ENCODE measurements at places on chromosomes 1 and 21. TPM values are rescaled to one million over a fixed set of nuclear protein-coding genes. Genes with fewer than 3 reads are reported as not detected.

GRCh38 chr1:186404454-186405051 is 28.9 kb downstream of the ODR4 start:
- no peak overlapping the region for H3K4me3 ChIP-seq
- no peaks in the 10 kb centered on the region for H3K4me1 ChIP-seq
- H3K27me3 ChIP-seq: no peaks in the 10 kb centered on the region

Gene VSIG8
- total RNA-seq: 0.35 TPM

Gene SLC30A2
- total RNA-seq: not detected

DNA sequence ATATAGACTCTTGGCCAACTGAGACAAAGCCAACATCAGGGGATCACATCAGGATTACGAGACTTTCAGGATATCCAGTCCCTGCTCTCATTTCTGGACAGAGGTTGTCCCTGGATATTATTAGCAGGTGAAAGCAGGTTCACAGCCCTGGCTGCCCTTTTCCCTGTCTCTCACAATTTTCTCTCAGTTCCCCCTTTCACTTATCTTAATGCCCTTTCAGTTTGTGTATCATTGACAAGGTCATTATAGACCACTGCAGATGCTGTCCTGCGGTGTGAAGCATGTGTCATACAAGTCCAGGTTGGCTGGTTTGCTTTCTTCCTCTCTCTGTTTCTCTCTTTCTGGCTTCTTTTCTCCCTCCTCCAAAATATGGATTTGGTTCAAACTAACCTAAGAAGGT is 2.1 kb upstream of the KLHDC9 start:
- no peaks in the 10 kb centered on the region for H3K27me3 ChIP-seq
- no peak for DNase-seq
- no peak overlapping the region for H3K4me3 ChIP-seq
- peak overlapping the region; percentile 56 for H3K27ac ChIP-seq
- H3K36me3 ChIP-seq: peaks cover 17% of the 10 kb centered on the region

Gene SHISA4
- 7.8 TPM for total RNA-seq

GRCh38 chr1:47841356-47841755 is 155.8 kb downstream of the TRABD2B start:
- no peaks in the 10 kb centered on the region for H3K27me3 ChIP-seq
- no peak overlapping the region for H3K27ac ChIP-seq
- no peak overlapping the region for H3K4me3 ChIP-seq
- DNase-seq: no peak

Gene ACTA1
- 0.32 TPM for total RNA-seq

DNA sequence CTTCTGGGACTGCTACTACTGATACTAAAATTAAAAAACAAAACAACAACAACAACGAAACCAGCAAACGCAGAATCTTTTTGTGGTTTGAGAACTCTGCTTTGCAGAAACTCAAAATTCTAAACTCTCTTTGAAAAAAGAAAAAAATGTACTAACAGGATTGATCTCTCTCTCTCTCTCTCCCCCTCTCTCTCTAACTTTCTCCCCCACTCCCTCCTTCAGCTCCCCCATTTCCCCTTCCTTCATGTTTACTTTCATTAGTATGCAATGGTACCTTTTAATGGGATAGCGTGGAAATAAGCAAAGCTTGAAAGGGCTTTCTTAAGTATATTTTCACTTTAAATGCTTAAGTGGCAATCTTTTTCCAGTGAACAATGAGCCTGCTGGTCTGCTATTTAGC is 562.6 kb upstream of the ADGRL2 start:
- peak overlapping the region; percentile 39 for H3K4me3 ChIP-seq
- no peaks in the 10 kb centered on the region for H3K36me3 ChIP-seq
- H3K27ac ChIP-seq: no peak overlapping the region
- no peaks in the 10 kb centered on the region for H3K4me1 ChIP-seq

- H3K27me3 ChIP-seq: no peaks in the 10 kb centered on the region
- no peaks in the 10 kb centered on the region for H3K36me3 ChIP-seq
- no peak overlapping the region for H3K27ac ChIP-seq
- H3K4me3 ChIP-seq: no peak overlapping the region
These were observed 9.1 kb downstream of the VANGL2 start for GRCh38 chr1:160409486-160409885.

DNA sequence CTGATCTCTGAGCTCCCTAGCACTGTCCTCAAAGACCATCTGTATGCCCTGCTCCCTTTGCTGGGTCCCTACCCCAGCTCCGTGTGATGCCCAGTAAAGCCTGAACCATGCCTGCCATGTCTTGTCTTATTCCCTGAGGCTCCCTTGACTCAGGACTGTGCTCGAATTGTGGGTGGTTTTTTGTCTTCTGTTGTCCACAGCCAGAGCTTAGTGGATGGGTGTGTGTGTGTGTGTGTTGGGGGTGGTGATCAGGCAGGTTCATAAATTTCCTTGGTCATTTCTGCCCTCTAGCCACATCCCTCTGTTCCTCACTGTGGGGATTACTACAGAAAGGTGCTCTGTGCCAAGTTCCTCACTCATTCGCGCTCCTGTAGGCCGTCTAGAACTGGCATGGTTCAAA is 5.7 kb downstream of the GSTM5 start:
- no peaks in the 10 kb centered on the region for H3K27me3 ChIP-seq
- no peak overlapping the region for H3K4me3 ChIP-seq
- no peaks in the 10 kb centered on the region for H3K36me3 ChIP-seq
- no peak for DNase-seq
- no peaks in the 10 kb centered on the region for H3K4me1 ChIP-seq

GRCh38 chr1:112675728-112676381 is 1.4 kb downstream of the MOV10 start:
- no peaks in the 10 kb centered on the region for H3K27me3 ChIP-seq
- peak overlapping the region; percentile 92 for H3K4me3 ChIP-seq
- no peak for DNase-seq
- H3K36me3 ChIP-seq: peaks cover 14% of the 10 kb centered on the region

GRCh38 chr1:171434717-171435346 is 50.5 kb upstream of the PRRC2C start:
- DNase-seq: no peak
- no peaks in the 10 kb centered on the region for H3K27me3 ChIP-seq
- no peak overlapping the region for H3K27ac ChIP-seq
- H3K4me1 ChIP-seq: no peaks in the 10 kb centered on the region

- peaks cover 67% of the 10 kb centered on the region for H3K4me1 ChIP-seq
- H3K27me3 ChIP-seq: no peaks in the 10 kb centered on the region
- peaks cover 24% of the 10 kb centered on the region for H3K36me3 ChIP-seq
- H3K27ac ChIP-seq: peak within 1 kb of the TSS; percentile 93
These were observed at the start of gene S100A11 for GRCh38 chr1:152036267-152037216. Gene S100A11 (minus strand): TSS chr1:152037004. CDS start chr1:152036915, 89 bp downstream.

Gene CD52
- total RNA-seq: 541 TPM

- no peaks in the 10 kb centered on the region for H3K27me3 ChIP-seq
- DNase-seq: no peak
- no peaks in the 10 kb centered on the region for H3K36me3 ChIP-seq
- no peak overlapping the region for H3K4me3 ChIP-seq
- H3K4me1 ChIP-seq: peaks cover 27% of the 10 kb centered on the region
These were observed 4.7 kb downstream of the FAM229A start for GRCh38 chr1:32357614-32358013.

DNA sequence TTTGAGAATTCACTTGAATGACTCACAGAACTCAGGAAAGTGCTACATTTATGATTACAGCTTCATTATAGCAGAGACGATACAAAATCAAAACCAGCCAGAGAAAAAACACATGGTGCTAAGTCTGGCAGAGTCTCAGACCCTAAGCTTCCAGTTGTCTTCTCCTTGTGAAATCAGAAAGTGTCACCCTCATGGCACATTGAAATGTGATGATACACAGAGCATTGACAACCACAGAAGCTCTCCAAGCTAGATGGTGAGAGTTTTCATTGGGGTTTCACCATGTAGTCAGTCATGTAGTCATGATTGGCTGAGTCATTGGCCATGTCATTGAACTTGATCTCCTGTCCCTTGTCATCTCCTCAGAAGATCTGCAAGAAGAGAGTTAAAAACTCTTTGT is 526.6 kb downstream of the MRPL39 start:
- H3K4me1 ChIP-seq: no peaks in the 10 kb centered on the region
- H3K27me3 ChIP-seq: no peaks in the 10 kb centered on the region
- H3K36me3 ChIP-seq: no peaks in the 10 kb centered on the region

Gene ALPL
- total RNA-seq: 123 TPM

DNA sequence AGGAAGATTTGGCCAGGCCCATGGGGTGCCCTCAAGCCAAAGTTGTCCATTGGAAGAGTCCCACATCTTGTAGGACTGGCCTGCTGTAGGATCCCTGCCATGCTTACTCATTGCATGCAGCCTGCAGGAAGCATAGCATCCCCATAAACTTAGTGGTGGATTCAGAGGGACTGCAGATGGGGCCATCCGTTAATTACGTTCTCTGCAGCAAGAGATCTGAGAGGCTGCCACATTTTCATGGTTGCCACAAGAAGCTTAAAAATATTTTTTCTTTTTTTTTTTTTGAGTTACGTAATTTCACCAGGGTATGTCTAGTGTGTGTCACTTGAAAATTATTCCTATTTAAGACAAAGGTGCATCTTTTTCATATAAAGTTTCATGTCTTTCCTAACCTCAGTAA is 329.7 kb upstream of the USP24 start:
- H3K4me1 ChIP-seq: no peaks in the 10 kb centered on the region
- no peaks in the 10 kb centered on the region for H3K27me3 ChIP-seq
- no peak for DNase-seq
- H3K27ac ChIP-seq: no peak overlapping the region
- H3K36me3 ChIP-seq: no peaks in the 10 kb centered on the region

DNA sequence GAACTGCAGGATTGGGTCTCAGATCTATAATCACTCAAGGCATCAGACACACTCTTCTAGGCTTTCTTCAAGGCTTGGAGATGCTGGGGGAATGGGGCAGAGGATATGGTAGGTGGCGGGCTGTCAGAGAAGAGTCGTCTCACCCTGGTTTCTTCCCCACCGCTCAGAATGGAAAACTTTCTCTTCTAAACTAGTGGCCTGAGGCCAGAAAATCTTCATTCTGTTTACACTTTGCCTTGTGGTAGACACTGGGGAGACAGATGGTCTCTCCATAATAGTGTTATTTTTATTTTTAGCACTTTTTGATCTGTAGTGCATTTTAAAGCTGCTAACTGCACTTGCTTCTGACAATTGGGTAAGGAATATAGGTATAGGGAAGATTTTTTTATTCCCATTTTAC is 2.6 kb downstream of the PRELP start:
- H3K27ac ChIP-seq: peak overlapping the region; percentile 77
- H3K27me3 ChIP-seq: no peaks in the 10 kb centered on the region
- DNase-seq: no peak
- H3K4me3 ChIP-seq: peak overlapping the region; percentile 48

DNA sequence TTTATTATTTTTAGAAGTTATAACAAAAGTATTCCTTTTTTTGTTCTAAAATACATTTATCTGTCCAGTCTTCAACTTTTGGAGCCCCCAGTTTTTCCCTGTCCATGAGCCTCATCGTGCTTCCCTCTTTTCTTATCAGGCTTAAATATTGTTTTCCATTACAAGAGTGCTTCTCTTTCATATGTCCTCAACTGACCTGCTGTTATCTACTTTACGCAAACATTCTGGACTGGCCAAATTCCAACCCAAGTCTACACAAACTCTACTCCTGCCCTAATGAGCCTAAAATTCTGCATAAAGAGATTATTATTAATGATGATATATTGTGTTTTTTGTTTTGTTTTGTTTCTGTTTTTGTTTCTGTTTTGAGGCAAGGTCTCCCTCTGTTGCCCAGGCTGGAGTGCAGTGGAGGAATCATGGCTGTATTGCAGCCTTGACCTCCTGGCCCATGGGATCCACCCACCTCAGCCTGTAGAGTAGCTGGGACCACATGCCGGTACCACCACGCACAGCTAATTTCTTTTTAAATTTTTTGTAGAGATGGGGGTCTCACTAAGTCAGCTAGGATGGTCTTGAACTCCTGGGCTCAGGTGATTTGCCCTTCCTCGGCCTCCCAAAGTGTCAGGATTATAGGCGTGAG is 318.8 kb upstream of the NEGR1 start:
- H3K36me3 ChIP-seq: no peaks in the 10 kb centered on the region
- no peak overlapping the region for H3K27ac ChIP-seq

Gene EEIG2
- total RNA-seq: 20.0 TPM

GRCh38 chr1:31617916-31618746 is 642 bp downstream of the HCRTR1 start:
- peak overlapping the region; percentile 56 for H3K4me3 ChIP-seq
- H3K27ac ChIP-seq: no peak overlapping the region
- H3K36me3 ChIP-seq: no peaks in the 10 kb centered on the region
- DNase-seq: peak; percentile 64
- peaks cover 12% of the 10 kb centered on the region for H3K4me1 ChIP-seq

DNA sequence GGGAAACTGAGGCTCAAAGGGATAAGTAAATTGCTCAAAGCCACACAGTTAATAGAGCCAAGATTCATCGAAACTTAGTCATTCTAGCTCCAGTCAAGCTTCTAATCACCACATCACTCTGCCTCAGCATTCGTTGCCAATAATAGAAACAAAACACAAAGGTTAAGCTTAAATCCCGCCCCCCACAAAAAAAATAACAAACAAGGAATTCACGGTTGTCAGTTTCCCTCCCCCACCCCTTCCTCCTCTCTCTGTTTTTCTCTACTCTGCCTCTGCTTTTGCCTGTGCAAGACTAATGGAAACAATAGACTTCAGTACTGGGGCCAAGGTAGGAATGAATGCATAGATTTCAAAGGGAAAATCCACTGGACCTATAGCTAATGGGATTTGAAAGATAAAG is 70.7 kb upstream of the ZNF644 start:
- H3K27ac ChIP-seq: no peak overlapping the region
- DNase-seq: no peak
- H3K4me3 ChIP-seq: no peak overlapping the region

DNA sequence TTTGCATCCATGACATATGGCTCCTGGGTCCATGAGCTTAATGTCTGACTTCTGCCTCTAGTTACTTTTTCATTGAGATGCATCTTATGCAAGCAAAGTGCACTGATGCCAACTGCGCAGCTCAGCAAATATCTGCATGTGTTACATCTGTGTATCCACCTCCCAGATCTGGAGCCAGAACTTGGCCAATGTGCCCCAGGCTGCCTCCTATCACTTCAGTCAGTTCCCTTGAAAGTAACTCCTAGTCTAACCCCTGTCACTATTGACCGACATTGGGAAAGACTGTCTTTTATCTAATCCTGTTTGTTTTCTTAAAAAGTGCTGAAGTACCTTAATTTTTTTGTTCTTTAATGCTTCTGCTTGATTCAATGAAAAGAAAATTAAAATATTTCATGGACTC is 19.3 kb upstream of the UBL4B start:
- DNase-seq: no peak
- no peaks in the 10 kb centered on the region for H3K4me1 ChIP-seq
- no peaks in the 10 kb centered on the region for H3K36me3 ChIP-seq
- peaks cover 26% of the 10 kb centered on the region for H3K27me3 ChIP-seq

DNA sequence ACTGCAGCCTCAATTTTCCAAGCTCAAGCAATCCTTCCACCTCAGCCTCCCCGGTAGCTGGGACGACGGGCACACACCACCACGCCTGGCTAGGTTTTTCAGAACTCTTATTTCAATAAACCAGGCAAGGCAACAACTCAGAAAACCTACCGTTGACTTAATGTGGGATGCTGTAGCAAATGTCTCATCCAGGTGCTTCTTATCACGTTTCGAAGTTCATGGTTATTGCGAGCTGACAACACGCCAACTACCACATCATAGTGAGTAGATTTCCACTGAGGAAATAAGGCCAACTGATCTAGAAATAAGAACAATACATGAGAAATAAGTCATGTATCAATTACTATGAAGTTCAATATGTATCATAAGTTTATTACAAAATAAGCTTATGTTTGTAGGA is 9.7 kb downstream of the B3GALNT2 start:
- no peaks in the 10 kb centered on the region for H3K27me3 ChIP-seq
- H3K27ac ChIP-seq: no peak overlapping the region
- H3K4me3 ChIP-seq: no peak overlapping the region
- H3K4me1 ChIP-seq: no peaks in the 10 kb centered on the region
- no peak for DNase-seq
